Ecto neural progenitor cell (in vitro differentiated cells): ENCODE measurements at places on chromosomes 7 and 10.

GRCh38 chr7:29322023-29322712 is 127.6 kb downstream of the CHN2 start:
- no peak for DNase-seq

DNA sequence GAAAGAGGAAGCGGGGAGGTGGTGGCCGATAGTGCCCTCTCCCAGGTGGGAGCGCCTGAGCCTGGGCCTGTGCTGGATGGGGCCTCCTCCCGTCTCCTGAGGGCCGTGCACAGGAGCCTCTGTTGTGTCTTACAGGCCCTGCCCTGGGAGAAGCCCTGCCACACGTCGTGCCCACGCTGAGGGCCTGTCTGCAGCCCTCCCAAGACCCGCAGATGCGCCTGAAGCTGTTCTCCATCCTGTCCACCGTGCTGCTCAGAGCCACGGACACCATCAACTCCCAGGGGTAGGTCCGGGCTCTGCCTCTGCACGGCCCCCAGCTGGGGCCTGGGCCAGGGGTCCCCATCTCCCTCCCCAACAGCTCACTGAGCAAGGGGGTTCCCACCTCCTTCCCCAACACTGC is 43.3 kb upstream of the PRKAR1B start:
- no peak for DNase-seq

DNA sequence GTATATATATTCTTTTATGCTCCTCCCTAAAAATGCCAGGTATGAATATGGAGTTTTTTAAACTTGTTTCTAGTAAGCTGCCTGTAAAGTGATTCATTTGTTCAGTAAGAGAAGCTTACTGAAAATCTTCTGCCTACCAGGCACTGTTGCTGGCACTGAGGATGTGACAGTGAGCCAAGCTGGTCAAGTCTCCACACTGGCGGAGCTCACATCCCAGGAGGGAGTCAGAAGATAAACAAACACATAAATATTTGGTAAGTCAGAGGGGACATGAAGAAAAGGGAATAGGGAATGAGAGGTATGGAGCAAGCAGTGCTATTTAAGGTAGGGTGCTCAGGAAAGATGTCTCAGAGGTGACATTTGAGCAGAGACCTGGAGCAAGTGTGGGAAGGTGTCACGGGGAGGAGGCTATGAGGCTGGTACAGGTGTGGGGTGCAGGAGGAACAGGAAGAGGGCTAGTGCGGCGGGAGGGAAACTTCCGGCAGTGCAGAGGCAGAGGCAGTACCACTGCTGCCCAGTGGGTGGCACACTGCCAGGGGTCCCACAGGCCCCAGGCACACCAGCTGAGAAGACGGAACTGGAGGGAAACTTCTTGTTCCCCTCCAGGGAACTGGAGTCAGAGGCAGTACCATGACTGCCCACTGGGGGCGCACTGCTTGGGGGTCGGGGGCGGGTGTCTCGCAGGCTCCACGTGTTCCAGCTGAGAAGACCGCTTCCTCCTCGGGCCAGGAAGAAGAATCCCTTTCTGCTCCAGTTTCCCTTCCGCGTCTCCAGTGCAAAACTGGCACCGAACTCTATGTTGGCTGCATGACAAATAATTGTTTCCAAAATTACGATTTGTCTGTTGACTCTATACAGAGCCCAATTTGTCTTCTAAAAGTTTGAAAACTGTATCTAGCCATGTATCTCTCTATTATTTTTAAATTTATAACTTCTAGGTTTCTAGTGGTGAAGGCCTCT is 161.0 kb downstream of the TEX36 start:
- no peak for DNase-seq

DNA sequence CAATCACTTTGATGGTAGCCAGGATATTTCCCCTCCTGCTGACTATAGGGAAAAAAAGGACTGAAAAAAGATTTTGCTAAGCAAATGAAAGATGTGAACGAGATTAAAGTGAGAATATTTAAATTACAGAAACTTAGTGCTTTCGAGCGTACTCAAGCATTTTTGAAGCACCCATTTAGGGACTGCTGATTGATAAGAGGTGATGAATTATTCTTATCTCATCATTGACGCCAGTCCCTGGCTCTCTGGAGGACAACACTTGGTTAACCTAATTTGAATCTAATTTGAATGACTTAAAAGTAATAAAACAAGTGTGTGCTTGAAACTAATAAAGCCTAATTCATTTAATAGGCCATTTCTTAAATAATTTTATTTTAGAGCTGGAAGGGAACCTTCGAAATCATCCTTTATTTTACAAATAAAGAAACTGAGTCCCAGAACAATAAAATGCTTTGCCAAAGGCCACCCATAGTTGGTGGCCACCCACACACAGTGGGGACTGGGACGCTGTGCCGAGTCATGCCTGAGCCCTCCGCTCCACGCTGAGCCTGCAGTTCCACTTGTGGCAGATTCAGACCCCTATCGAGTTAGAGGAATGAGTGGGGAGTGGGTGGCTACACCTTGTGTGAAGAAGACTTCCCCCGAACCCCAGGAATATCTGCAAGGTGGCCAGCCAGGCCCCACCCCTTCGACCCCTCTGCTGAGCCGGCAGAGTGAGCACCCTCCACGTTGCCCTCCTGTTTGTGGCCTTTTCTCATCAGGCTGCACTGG is 61.1 kb upstream of the SAMD8 start:
- DNase-seq = peak; percentile 41

DNA sequence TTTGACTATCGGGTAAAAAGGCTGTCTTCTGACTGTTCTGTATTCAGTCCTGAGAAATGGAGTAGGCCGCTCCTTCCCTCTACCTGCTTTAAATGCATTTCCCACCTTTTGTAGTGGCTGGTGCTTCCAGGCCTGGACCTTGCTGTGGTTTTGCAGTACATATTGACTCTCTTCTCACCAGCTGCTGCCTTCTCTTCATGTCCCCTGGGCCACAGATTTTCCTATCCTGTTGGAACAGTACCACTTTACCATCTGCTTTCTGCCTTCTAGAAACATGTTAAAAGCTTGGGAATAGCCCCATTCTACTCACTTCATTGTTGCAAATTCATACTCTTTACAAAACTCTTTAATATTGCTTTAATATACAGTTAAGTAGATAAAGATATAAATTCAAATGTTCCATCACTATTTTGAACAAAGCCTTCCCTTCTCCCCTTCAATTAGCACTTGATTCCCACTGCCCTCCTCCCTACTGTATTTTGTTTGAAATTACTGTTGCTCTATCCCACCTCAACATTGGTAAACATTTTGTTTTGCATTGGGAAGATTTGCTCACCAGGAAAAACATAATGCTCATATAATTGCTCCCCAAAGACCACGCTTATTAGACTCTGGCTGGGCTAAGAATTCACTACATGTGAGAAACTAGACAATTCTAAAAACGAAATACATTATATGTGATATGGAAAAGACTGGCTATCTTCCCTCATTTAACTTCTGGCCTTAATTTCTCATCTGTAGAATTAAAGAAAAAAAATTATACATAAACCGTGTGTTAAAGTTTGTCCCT is 17.3 kb upstream of the SEMA3C start:
- DNase-seq = no peak

- no peak for DNase-seq
Observed at GRCh38 chr7:84548366-84549365, 354.1 kb upstream of the SEMA3A start.

GRCh38 chr7:117237646-117238045 is 85.2 kb downstream of the WNT2 start:
- DNase-seq = no peak

DNA sequence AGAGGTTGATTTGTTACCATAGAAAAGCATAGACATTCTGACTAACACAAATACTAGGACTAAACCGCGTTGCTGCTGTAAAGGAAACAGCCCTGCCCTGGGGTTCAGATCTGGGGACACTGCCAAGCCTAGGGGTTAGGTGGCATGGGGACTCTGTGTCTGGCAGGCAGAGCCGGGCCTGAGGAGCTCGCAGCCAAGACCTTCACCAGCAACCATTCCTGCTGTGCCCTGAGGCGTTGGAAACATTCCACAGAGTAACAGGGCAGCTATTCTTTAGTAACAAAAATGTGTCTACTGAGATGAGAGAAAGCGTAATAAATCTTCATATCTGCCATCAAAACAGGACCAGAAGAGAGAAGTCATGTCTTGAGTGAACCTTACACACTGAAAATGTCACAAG is 280.5 kb downstream of the POM121L12 start:
- peak; percentile 49 for DNase-seq

- DNase-seq = peak; percentile 49
Observed at GRCh38 chr7:44286182-44286617, 39.2 kb downstream of the CAMK2B start.

GRCh38 chr7:159139202-159139601 is 5.5 kb downstream of the VIPR2 start:
- no peak for DNase-seq

DNA sequence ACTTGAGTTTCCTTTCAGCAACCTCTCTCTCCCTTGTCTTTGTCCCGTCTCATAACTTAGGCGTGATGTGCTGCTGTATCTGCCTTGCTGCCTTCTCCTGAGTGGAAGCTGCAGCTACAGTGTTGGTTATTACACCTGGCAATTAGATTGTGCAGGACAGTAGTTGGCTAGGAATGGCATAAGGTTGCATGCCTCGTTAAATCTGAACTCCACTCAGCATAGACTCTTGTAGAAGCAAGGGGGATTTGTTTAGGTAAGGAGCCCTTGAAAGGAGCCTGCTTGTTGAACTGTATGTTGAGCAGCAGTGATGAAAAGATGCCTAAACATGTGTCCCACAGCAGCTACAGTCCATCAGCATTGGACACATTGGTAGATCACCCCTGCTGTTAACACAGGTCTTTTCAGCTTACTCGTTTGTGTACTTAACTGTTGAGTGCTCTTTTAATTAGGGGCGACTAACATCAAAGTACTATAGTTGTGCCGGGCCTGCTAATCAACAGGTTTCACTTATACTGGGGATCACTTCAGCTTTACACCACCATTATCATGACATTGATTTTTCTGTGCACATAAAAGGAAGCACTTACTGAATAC is 225.0 kb downstream of the AUTS2 start:
- DNase-seq = no peak

DNA sequence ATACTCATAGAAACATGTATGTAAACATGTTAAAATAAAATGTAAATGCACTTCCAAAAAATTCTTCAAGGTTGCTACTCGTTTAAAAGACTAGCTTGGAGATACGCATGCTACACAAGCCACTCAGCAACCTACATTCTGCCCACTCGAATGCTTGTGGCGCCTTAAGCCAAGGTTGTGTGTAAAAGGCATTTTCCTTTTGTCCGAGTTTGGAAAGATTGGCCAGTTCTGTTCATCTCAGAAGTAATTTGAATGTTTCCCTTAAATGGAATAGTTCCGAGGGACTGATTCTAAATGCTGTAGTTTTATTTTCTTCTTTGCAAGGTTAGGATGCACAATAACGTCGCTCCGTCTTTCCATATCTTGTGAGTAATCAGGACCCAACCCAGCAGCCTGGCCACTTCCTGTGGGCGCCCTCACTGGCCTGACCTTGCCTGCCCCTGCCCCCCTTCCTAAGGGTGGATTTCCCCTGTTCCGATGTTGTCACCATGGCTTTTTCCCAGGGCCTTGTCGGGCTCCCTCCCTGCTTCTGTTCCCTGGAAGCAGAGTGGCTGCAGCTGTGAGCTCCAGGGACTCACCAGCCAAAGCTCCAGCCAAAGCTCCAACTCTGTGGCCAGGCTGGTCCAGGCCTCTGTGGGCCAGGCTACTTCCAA is 70.6 kb downstream of the PTPRE start:
- DNase-seq = no peak

GRCh38 chr10:12985347-12985746 is 16.2 kb downstream of the CCDC3 start:
- DNase-seq = no peak

- no peak for DNase-seq
Observed at GRCh38 chr10:16909961-16910792, 93.0 kb upstream of the RSU1 start.

GRCh38 chr7:103076764-103077163 is 1.8 kb downstream of the ARMC10 start:
- no peak for DNase-seq

- DNase-seq = no peak
Observed at GRCh38 chr7:135169141-135169963, 1.2 kb downstream of the CYREN start.

- DNase-seq = peak; percentile 80
Observed at GRCh38 chr10:100670828-100671479, 74.4 kb upstream of the PAX2 start.

- peak; percentile 36 for DNase-seq
Observed at GRCh38 chr10:122338609-122339441, 35.7 kb upstream of the PLEKHA1 start.

DNA sequence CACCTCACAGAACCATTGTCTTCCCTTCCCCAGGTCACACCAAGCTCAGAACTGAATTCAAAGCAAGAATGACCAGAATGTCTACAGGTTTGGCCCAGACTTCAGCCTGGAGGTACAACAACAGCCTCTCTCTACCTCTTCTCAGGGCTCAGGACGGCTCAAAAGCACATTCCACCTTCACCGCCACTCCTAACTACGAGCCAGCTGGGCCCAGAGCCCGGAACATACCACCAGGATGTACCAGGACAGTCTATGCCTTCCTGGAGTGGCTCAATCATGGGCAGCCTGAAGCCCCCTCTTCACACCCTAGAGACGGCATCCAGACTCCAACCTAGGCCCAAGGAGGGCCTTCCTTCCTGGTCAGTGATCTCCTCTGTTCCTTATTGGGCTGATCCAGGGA is 41.6 kb downstream of the ANXA8 start:
- peak; percentile 18 for DNase-seq

GRCh38 chr10:125079091-125079600 is 81.2 kb downstream of the CTBP2 start:
- DNase-seq = no peak

DNA sequence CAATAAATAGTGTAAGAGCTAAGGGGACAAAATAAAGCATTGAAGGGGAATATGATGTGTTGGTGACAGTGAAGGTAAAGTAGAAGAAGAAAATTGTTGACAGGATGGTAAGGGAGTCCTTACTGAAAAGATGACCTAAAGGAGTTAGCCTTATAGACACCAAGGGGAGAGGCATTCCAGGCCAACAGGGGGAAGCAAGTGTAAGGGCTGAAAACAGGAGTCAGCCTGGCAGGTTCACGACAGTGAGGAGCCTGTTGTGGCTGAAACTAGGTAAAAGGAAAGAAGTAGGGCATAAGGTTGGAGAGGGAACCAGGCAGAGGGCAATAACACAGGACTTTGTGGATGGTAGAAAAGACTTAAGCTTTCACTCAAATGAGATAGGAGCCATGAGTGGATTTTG is 34.0 kb downstream of the PNLIPRP3 start:
- no peak for DNase-seq

DNA sequence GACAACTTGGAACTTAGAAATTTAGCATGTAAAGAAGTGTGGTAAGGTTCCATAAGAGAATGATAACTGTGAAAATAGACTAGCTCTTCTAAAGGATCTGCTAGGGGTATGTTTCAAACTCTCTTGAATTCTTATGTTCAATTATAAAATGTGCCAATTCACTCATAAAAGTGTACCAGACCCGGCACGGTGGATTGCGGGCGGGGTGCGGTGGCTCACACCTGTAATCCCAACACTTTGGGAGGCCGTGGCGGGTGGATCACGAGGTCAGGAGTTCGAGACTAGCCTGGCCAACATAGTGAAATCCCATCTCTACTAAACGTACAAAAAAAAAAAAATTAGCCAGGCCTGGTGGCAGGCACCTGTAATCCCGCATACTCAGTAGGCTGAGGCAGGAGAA is 105.4 kb upstream of the CAV2 start:
- no peak for DNase-seq

GRCh38 chr7:28954471-28954870 is 3.7 kb downstream of the TRIL start:
- no peak for DNase-seq
